Chondrocyte (in vitro differentiated cells): ENCODE measurements at places on chromosomes 5 and 9. TPM values are rescaled to one million over a fixed set of nuclear protein-coding genes. Genes with fewer than 3 reads are reported as not detected.
A peak's percentile ranks its signal among the peaks of the same experiment; 100 is the strongest.

Gene CCL27
- total RNA-seq: not detected in 3 replicates

Gene NEUROG1
- total RNA-seq: not detected in 3 replicates

Gene CCNI2
- 0.15 TPM in 1 of 3 replicates, not detected in the others for total RNA-seq

Gene FOXD4L6
- total RNA-seq: not detected in 3 replicates

Gene NUP155
- 19.3 to 26.1 TPM (median 19.3 TPM) in 3 replicates for total RNA-seq

Gene SPINK1
- not detected in 3 replicates for total RNA-seq

Gene NTNG2
- 3.0 to 4.8 TPM (median 3.4 TPM) in 3 replicates for total RNA-seq

Gene AP3B1
- 60.3 to 74.5 TPM (median 60.4 TPM) in 3 replicates for total RNA-seq

Gene SHROOM1
- 6.5 to 7.7 TPM (median 7.6 TPM) in 3 replicates for total RNA-seq

- no peak for DNase-seq
- H3K4me3 ChIP-seq: no peak overlapping the region
- H3K4me1 ChIP-seq: no peaks in the 10 kb centered on the region
- no peak overlapping the region for H3K27ac ChIP-seq
Observed at GRCh38 chr9:130461218-130461630, 16.5 kb downstream of the ASS1 start.

GRCh38 chr5:96344678-96345577 lies 88.1 kb downstream of the PCSK1 start:
- H3K27me3 ChIP-seq: no peaks in the 10 kb centered on the region
- DNase-seq: no peak
- peaks cover 3% of the 10 kb centered on the region for H3K4me1 ChIP-seq
- no peak overlapping the region for H3K27ac ChIP-seq
- no peak overlapping the region for H3K4me3 ChIP-seq
- no peaks in the 10 kb centered on the region for H3K36me3 ChIP-seq

GRCh38 chr5:148825716-148826052 lies 727 bp upstream of the ADRB2 start:
- no peaks in the 10 kb centered on the region for H3K36me3 ChIP-seq
- no peak for DNase-seq
- H3K27ac ChIP-seq: peak overlapping the region; percentile 75
- peak overlapping the region; percentile 81 for H3K4me3 ChIP-seq
- peaks cover 38% of the 10 kb centered on the region for H3K4me1 ChIP-seq

- H3K36me3 ChIP-seq: no peaks in the 10 kb centered on the region
- H3K27ac ChIP-seq: no peak overlapping the region
- no peaks in the 10 kb centered on the region for H3K4me1 ChIP-seq
- no peak for DNase-seq
- no peak overlapping the region for H3K4me3 ChIP-seq
Observed at GRCh38 chr5:173730632-173731298, 114.3 kb upstream of the BOD1 start.

DNA sequence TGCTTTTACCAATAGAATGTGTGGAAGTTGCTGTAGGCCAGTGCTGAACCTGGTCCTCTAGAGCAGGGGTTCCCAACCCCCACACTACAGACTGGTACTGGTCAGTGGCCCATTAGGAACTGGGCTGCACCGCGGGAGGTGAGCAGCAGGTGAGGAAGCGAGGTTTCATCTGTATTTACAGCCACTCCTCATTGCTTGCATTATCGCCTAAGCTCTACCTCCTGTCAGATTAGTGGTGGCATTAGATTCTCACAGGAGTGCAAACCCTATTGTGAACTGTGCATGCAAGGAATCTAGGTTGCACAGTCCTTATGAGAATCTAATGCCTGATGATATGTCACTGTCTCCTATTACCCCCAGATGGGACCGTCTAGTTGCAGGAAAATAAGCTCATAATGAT lies 6.1 kb upstream of the CCDC152 start:
- no peak overlapping the region for H3K27ac ChIP-seq
- H3K36me3 ChIP-seq: no peaks in the 10 kb centered on the region
- DNase-seq: no peak
- H3K4me3 ChIP-seq: no peak overlapping the region
- H3K27me3 ChIP-seq: peaks cover 6% of the 10 kb centered on the region
- no peaks in the 10 kb centered on the region for H3K4me1 ChIP-seq

DNA sequence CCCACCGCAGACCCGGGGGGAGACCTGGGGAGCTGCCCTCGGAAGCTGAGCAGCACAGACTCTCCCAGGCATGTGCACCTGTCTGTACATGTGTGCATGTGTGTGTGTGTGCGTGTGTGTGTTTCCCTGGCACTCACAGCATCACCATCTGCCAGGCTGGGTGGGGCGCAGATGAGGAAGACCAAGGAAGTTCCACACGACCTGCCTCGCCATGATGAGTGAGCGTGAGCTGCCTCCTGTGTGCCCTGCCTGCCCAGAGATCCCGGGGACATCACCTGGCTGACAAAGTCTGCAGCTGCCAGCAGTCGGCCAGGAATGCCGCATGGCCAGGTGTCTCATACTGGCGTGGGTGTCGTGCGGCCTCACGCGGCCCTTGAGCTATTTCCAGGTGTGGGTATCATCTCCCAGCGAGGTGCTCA lies 4.0 kb upstream of the GPSM1 start:
- H3K4me3 ChIP-seq: no peak overlapping the region
- H3K27ac ChIP-seq: no peak overlapping the region
- H3K4me1 ChIP-seq: peaks cover 15% of the 10 kb centered on the region
- H3K27me3 ChIP-seq: peaks cover 5% of the 10 kb centered on the region
- DNase-seq: no peak
- no peaks in the 10 kb centered on the region for H3K36me3 ChIP-seq

- H3K4me3 ChIP-seq: no peak overlapping the region
- DNase-seq: no peak
- H3K27ac ChIP-seq: no peak overlapping the region
- H3K27me3 ChIP-seq: peaks cover 1% of the 10 kb centered on the region
- H3K36me3 ChIP-seq: no peaks in the 10 kb centered on the region
- H3K4me1 ChIP-seq: no peaks in the 10 kb centered on the region
Observed at GRCh38 chr5:4725594-4725993, 414.5 kb upstream of the ADAMTS16 start.

DNA sequence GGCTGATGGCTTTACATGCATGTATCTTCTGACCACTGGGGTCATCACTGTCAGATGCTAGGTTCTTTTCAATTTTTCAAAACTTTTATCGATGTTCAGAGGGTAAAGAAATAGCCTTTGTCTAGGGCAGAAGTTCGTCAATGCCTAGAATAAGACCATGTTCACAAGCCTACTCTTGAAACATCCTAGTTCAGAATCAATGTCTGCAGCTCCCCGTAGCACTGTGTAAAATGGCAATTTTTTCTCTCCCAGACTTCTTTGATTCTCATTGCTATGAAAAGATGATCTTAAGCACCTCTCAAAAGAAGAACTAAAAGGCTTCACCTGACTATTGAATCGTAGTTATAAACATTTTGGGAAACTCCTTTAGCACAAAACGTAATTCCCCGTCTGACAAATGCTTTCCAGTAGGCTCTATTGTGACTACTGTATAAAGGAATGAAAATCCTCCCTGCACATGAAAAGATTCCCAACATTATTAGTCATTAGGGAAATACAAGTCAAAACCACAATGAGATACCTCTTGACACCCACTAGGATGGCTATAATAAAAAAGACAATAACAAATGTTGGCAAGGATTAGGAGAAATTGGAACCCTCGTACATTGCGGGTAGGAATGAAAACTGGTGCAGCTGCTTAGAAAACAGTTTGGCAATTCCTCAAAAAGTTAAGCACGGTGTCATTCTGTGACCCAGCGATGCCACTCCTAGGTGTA lies 263.5 kb downstream of the ARHGAP26 start:
- H3K4me3 ChIP-seq: no peak overlapping the region
- DNase-seq: no peak
- H3K36me3 ChIP-seq: peaks cover 2% of the 10 kb centered on the region

DNA sequence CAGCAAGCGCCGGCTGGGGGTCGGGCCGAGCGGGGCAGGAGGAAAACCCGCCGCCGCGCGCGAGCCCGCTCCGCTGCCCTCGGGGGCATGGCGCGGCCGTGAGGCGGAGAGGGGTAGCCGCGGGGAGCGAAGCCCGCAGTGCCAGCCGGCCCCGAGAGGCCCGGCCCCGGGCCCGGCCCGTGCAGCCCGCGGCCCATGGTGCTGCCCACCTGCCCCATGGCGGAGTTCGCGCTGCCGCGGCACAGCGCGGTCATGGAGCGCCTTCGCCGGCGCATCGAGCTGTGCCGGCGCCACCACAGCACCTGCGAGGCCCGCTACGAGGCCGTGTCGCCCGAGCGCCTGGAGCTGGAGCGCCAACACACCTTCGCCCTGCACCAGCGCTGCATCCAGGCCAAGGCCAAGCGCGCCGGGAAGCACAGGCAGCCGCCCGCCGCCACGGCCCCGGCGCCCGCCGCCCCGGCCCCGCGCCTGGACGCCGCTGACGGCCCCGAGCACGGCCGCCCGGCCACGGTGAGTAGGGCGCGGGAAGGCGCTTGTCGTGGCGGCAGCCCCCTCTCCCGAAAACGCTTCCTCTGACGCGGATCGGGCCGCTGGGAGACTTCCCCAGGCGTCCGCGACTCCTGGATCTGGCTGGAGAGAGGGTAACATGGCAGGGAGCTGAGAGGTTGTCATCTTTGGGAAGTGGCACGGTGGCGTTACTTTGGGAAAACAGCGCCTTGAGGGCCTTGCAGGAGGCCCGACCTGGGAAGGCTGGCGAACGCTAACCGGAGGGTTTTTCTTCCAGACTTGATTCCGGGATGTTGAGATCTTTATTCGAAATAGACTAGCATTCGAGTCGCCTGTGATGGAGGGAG lies 523 bp downstream of the MAML1 start:
- H3K27ac ChIP-seq: peak overlapping the region; percentile 97
- no peak for DNase-seq
- H3K36me3 ChIP-seq: peaks cover 5% of the 10 kb centered on the region
- peaks cover 49% of the 10 kb centered on the region for H3K4me1 ChIP-seq
- H3K4me3 ChIP-seq: peak overlapping the region; percentile 92

DNA sequence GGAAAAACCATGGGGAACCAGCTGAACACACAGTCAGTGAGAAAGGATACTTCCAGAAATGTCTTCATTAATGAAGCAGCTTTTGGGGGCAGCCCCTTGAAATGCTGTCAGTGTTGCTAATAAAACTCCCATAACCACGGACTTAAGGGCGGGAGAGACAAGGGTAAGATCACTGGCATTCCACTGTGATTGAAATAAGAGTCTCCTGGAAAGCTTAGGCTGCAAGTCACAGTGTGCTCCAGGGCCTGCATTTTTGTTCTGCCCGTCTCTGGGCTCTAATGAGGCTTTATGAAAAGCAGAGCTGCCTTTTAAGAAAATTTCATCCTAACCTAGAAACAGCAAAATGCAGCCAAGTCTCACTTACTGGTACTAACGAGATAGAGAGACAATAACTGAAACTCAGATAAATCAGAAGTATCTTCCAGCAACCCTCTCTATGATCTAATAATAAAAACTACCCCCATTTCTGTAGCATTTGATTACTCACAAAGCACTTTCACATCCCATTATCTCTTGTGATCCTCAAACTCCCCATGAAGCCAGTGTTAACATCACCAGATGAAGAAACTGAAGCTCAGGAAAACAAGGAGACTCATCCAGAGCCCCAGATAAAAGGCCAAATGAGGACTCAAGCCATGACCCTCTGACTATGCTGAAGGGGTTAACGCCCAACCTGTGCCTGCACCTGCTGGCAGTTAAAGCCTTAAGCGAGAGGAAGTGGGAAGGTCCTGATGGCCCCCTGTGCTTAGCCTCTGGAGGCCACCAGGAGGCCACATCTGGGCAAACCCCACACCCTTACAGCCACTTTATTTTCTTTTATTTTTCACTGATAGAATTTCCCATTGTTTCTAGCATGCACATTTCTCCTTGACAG lies 37.5 kb downstream of the SPOCK1 start:
- no peak overlapping the region for H3K27ac ChIP-seq
- H3K4me1 ChIP-seq: peaks cover 7% of the 10 kb centered on the region
- no peaks in the 10 kb centered on the region for H3K36me3 ChIP-seq
- no peaks in the 10 kb centered on the region for H3K27me3 ChIP-seq
- DNase-seq: no peak

DNA sequence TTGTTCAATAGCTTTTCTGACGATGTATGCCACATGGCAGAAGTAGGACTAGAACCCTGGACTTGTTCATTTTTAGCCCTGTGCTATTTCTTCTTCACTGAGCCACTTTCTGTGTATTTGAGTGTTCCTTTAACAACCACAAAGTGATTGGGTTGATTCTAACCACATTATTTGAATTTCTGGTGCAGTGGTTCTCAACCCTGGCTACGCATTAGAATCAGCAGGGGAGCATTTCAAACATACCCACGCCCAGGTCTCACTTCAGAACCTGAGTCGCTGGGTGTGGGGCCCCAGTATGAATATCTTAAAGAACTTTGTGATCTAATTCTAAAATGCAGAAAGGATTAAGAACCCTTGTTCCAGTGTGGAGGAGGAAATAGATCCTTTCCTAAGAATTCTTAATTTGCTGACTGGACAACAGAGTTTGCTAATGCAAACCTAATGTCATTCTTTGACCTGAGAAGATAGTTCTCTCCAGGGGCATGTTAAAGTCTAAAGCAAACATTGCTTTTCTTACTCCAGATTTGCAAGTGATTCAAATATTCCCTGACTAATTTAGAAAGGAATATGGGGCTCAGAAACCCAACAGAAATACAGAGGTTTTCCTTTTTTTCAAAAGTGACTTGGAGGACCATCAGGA lies 75.4 kb upstream of the GDNF start:
- H3K4me3 ChIP-seq: no peak overlapping the region
- no peaks in the 10 kb centered on the region for H3K4me1 ChIP-seq
- H3K27me3 ChIP-seq: peaks cover 51% of the 10 kb centered on the region

DNA sequence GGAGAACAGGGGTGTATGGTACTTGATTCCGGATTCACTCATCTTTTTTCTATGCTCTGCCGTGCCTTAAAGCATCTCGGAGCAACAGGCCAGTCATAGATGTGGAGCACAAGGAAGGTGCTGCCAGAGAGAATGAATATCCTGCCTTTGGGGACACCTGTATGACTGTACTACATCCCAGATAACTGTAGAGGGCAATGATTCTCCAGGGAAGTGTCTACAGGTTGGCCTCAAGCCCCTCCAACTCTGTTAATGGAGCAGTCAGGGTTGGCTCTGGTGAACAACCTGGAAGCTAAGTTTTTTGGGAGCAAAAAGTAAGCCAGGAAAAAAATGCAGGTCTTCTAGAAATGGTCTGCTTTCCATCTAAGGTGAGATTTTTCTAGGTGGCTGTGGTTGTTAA lies 71.0 kb downstream of the NREP start:
- H3K4me3 ChIP-seq: no peak overlapping the region
- no peak for DNase-seq
- H3K27me3 ChIP-seq: no peaks in the 10 kb centered on the region
- H3K36me3 ChIP-seq: no peaks in the 10 kb centered on the region

GRCh38 chr9:104863180-104863883 lies 64.6 kb downstream of the ABCA1 start:
- H3K36me3 ChIP-seq: peaks cover 7% of the 10 kb centered on the region
- H3K4me1 ChIP-seq: peaks cover 47% of the 10 kb centered on the region
- no peaks in the 10 kb centered on the region for H3K27me3 ChIP-seq
- peak overlapping the region; percentile 18 for H3K27ac ChIP-seq
- no peak overlapping the region for H3K4me3 ChIP-seq
